ENCODE measurements at places on chromosomes 5 and 9. TPM values are rescaled to one million over a fixed set of nuclear protein-coding genes. Genes with fewer than 3 reads are reported as not detected.

Gene ADRA1B
- not detected for total RNA-seq

GRCh38 chr9:20513126-20513913 lies 109.0 kb downstream of the MLLT3 start:
- no peak for DNase-seq

GRCh38 chr9:94039786-94040185 lies 44.5 kb upstream of the PTPDC1 start:
- DNase-seq, result no peak

GRCh38 chr5:25006237-25006636 lies 361.5 kb upstream of the CDH10 start:
- no peak for DNase-seq

GRCh38 chr5:39233783-39234182 lies 14.4 kb upstream of the FYB1 start:
- DNase-seq, result peak; percentile 34

GRCh38 chr9:69486498-69486897 lies 161.5 kb downstream of the ENTREP1 start:
- peak; percentile 20 for DNase-seq

Gene EIF4E1B
- not detected for total RNA-seq

DNA sequence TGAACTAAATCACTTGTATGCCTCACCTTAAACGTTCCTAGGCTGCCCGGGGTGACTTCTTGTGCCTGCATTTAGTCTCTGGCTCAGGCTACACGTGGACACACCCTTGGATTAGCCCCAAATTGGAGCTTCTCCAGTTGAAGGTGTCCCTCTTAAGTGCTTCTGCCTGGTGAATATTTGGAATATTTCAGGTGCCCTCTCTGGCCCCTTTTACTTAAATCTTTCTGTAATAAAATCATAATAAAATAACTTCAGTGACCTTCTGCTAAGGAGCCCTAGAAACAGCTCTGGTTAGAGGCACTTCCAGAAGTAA lies 74.3 kb upstream of the KLF9 start:
- DNase-seq, result no peak

GRCh38 chr5:90909940-90910339 lies 351.3 kb downstream of the ADGRV1 start:
- no peak for DNase-seq

GRCh38 chr9:70951749-70952727 lies 169.4 kb downstream of the TRPM3 start:
- DNase-seq, result no peak

DNA sequence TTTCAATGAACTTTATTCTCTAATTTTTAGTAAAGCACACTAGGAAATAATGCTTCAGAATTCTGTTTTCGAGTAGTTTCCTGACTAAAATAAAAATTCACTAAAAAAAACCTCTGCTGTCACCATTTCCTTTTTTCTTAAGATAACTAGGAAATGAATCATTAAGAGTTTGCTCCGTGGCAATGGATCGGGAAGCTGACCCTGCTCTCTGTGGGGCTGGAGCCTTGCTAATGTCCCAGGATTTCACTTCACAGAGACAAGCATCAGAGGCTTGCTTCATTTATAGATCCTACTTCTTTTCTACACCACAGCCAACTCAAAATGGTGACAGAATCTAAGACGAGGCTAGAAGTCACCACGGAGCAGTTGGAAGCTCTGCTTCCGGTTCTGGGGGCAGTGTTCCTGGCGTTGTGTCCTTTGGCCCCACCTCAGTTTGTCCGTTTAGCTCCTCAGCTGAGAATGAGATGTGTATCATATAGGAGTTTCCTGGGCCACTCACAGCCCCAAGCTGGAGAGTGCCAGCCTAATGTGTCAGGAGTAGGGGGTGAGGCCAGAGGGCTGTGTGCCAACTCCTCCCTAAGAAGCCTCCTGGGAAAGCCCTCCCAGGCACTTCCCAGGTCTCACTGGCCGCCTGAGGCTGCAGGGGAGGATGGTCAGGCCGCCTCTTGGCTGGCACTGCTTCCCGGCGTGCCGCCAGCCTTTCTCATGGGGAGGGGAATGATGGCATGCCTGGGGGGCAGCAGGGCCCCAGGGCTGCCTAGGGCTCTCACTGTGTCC lies 19.6 kb downstream of the TENT4A start:
- DNase-seq, result no peak

Gene KIF24
- 7.0 TPM for total RNA-seq
